ENCODE measurements at places on chromosomes 2 and 18. TPM values are rescaled to one million over a fixed set of nuclear protein-coding genes. Genes with fewer than 3 reads are reported as not detected.

SNORC gene
- 0.48 TPM for polyA plus RNA-seq

EFR3B gene
- polyA plus RNA-seq, result 0.09 TPM

ARHGEF33 gene
- polyA plus RNA-seq, result 0.36 TPM

ACTR1B gene
- polyA plus RNA-seq, result 26.4 TPM

GAREM2 gene
- polyA plus RNA-seq, result 2.8 TPM

LIPG gene
- 0.11 TPM for polyA plus RNA-seq

ANKRD23 gene
- polyA plus RNA-seq, result 0.81 TPM

REG1B gene
- not detected for polyA plus RNA-seq

NTSR2 gene
- not detected for polyA plus RNA-seq

CCDC102B gene
- polyA plus RNA-seq, result 4.6 TPM

TAF4B gene
- polyA plus RNA-seq, result 0.40 TPM

NEU2 gene
- not detected for polyA plus RNA-seq

POMC gene
- polyA plus RNA-seq, result not detected

HOXD4 gene
- polyA plus RNA-seq, result not detected

STPG4 gene
- polyA plus RNA-seq, result 0.14 TPM

GPR17 gene
- not detected for polyA plus RNA-seq

PID1 gene
- polyA plus RNA-seq, result 1.8 TPM

FARSB gene
- 26.8 TPM for polyA plus RNA-seq

LRATD1 gene
- 1.9 TPM for polyA plus RNA-seq

NOP58 gene
- 63.4 TPM for polyA plus RNA-seq

LBX2 gene
- polyA plus RNA-seq, result 0.76 TPM

TUBA3E gene
- not detected for polyA plus RNA-seq

TBR1 gene
- not detected for polyA plus RNA-seq

TWIST2 gene
- 15.7 TPM for polyA plus RNA-seq

RAB27B gene
- polyA plus RNA-seq, result 1.4 TPM

CNGA3 gene
- not detected for polyA plus RNA-seq

TCF4 gene
- polyA plus RNA-seq, result 47.3 TPM

PTPRM gene
- 81.1 TPM for polyA plus RNA-seq

GPAT2 gene
- 0.10 TPM for polyA plus RNA-seq

SLC66A2 gene
- 18.1 TPM for polyA plus RNA-seq

CRYBA2 gene
- not detected for polyA plus RNA-seq

Measured in AG04450 (cell line).